ENCODE measurements at places on chromosomes 7 and 10. TPM values are rescaled to one million over a fixed set of nuclear protein-coding genes. Genes with fewer than 3 reads are reported as not detected.

Gene TMEM213
- total RNA-seq = not detected

Gene CC2D2B
- total RNA-seq = not detected

Gene FAM25C
- not detected for total RNA-seq

Gene HHEX
- 2.6 TPM for total RNA-seq
